ENCODE measurements at places on chromosomes 5 and 9. TPM values are rescaled to one million over a fixed set of nuclear protein-coding genes. Genes with fewer than 3 reads are reported as not detected.
A peak's percentile ranks its signal among the peaks of the same experiment; 100 is the strongest.

GRCh38 chr5:16935231-16936149 is 598 bp downstream of the MYO10 start:
- peaks cover 4% of the 10 kb centered on the region for H3K4me1 ChIP-seq
- peaks cover 15% of the 10 kb centered on the region for H3K27me3 ChIP-seq
- H3K4me3 ChIP-seq: peak overlapping the region; percentile 90
- peak overlapping the region; percentile 48 for H3K27ac ChIP-seq
- peak; percentile 90 for DNase-seq

Gene RFESD
- total RNA-seq: 31.5 TPM

Gene TPPP
- total RNA-seq: 0.70 TPM

DNA sequence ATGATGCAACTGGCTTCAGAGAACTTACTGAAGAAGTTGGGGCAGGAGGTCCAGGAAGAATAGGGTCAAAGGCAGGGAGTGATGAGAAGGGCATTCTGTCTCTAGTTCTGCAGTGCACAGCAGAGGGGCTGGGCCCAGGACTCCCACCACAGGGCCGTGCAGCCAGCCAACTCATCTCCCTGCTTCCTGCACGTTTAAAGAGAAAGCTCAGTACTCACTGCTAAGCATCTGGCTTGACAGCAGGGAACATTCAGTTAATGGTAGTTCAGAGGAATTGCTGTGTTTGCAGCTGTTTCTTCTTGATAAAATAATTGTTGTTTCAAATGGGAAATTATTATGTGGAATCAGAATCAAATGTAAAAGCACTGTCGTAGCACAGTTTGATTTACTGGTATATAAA is 25.6 kb upstream of the SCAMP1 start:
- no peak overlapping the region for H3K4me3 ChIP-seq
- DNase-seq: no peak
- H3K36me3 ChIP-seq: no peaks in the 10 kb centered on the region
- H3K27ac ChIP-seq: no peak overlapping the region

DNA sequence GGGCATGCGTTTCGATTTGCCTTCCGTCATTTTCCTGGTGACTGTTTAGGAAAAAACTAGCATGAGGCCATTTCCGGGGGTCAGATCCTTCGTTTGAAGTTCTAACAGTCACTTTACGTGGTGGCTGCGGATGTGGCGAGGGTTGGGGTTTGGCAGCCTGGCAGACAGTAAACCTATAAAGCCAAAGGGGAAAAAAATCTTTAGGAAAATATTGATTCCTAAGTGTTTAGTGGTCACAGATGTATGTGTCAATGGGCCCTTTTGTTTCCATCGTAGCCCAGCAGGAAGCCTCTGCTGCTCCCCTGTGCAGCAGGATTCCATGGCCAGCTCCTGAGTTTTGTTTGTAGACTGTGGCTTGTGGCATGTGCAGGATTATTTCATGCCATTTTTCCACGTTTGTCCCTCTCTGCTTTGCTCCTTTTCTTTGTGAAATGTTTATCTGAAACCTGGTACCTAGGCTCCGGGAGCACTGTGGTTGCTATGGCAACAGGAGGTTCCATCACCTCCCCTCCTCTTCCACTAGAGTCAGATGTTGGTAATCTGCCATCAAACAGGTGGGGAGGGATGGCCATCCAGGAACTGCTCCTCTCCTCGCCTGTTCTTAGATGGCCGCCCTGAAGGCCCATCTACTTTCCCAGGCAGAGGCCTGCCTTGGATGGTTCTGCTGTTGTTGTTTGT is 202.3 kb downstream of the AOPEP start:
- H3K4me3 ChIP-seq: no peak overlapping the region
- H3K27me3 ChIP-seq: no peaks in the 10 kb centered on the region
- H3K36me3 ChIP-seq: no peaks in the 10 kb centered on the region
- no peaks in the 10 kb centered on the region for H3K4me1 ChIP-seq
- DNase-seq: no peak

GRCh38 chr5:139969318-139969717 is 73.8 kb downstream of the NRG2 start:
- no peak overlapping the region for H3K4me3 ChIP-seq
- H3K36me3 ChIP-seq: no peaks in the 10 kb centered on the region
- H3K27ac ChIP-seq: no peak overlapping the region
- H3K4me1 ChIP-seq: no peaks in the 10 kb centered on the region
- DNase-seq: no peak

- peaks cover 8% of the 10 kb centered on the region for H3K4me1 ChIP-seq
- no peak overlapping the region for H3K4me3 ChIP-seq
- no peaks in the 10 kb centered on the region for H3K36me3 ChIP-seq
- no peak overlapping the region for H3K27ac ChIP-seq
- no peaks in the 10 kb centered on the region for H3K27me3 ChIP-seq
These were observed 12.6 kb upstream of the SLC12A7 start for GRCh38 chr5:1124205-1125029.

DNA sequence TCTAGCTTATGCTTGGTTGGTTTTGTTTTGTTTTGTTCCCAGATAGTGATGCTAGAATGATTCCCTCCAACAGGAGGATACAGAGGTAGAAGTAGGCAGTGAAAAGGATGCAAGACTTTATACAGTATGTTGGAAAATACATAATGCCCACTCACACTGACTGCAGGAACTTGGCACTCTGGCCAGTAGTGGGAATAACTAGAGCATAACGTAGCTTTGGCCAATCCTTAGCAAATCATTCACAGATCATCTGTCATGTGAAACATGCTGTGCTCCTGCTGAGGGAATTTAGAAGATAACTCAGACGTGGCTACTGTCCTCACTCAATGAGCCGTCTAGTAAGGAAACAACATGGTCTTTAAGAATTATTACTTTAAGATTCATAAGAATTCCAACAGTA is 13.5 kb downstream of the CFAP90 start:
- H3K4me1 ChIP-seq: no peaks in the 10 kb centered on the region
- H3K27me3 ChIP-seq: no peaks in the 10 kb centered on the region
- H3K4me3 ChIP-seq: no peak overlapping the region
- DNase-seq: no peak
- no peak overlapping the region for H3K27ac ChIP-seq

Gene CDH9
- total RNA-seq: not detected

Gene CARD9
- total RNA-seq: 1.0 TPM

- H3K27ac ChIP-seq: no peak overlapping the region
- H3K36me3 ChIP-seq: no peaks in the 10 kb centered on the region
- H3K27me3 ChIP-seq: no peaks in the 10 kb centered on the region
- DNase-seq: peak; percentile 36
These were observed 9.8 kb upstream of the EXOC3 start for GRCh38 chr5:432928-433791.

Gene CCIN
- total RNA-seq: 0.35 TPM

Gene ZNF454
- not detected for total RNA-seq

Gene SHROOM1
- total RNA-seq: 9.0 TPM

GRCh38 chr9:132946211-132946610 is 1.8 kb upstream of the TSC1 start:
- H3K36me3 ChIP-seq: no peaks in the 10 kb centered on the region
- H3K4me1 ChIP-seq: no peaks in the 10 kb centered on the region
- no peak overlapping the region for H3K4me3 ChIP-seq
- no peak for DNase-seq

Gene SH2D3C
- 1.4 TPM for total RNA-seq

Gene INSL6
- total RNA-seq: not detected

Gene ANKRD20A1
- total RNA-seq: 3.4 TPM

DNA sequence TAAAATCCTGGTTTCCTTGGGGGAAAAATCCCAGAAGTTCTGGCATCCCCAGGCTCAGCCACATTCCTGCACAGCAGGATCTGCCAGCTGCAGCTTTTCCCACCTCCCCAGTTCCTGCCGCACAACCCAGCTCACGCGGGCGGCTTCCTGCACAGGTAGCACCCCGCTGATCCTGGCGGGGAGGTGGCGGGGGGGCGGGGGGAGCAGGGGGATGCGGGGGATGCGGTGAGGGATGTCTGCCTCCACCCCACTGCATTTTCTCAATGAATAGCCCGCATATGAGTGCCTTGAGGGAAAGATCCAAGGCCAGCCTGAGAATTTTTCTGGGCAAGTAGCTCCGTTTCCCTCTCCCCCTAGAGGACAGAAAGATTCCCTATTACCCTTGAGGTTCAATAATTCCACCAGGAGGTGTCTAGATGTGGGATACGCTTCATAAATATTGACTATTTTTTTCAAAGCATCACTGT is 21.1 kb downstream of the GFPT2 start:
- DNase-seq: peak; percentile 95
- H3K4me3 ChIP-seq: peak overlapping the region; percentile 64

DNA sequence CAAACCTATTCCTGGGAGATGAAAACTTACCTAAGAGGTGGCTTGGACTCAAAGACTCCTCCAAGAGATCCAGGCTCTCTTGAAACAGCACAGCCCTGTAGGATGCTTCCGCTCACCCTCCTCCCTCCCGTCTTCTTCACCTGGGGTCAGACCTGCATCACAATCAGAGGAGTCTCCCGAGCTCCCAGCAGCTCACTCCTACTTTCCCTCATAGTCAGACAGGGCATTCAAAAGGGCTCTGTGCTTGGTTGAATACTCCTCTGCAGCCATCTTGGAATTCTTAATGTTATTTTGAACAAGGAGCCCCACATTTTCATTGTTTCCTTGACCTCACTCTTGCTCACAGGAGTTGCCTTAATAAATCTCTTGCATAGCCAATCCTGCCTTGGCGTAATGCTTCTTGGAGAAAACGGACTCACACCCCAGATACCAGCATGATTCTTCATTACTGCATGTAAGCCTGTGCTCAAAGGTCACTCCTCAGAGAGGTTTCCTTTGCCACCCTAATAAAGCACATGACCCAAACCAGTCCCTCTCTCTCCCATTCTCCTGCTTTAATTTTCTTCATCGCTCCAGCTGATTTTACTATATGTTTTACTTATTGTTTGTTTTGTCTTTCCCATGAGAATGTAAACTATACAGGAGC is 47.1 kb upstream of the IFNK start:
- H3K36me3 ChIP-seq: no peaks in the 10 kb centered on the region
- no peaks in the 10 kb centered on the region for H3K27me3 ChIP-seq
- no peaks in the 10 kb centered on the region for H3K4me1 ChIP-seq

Gene ZNF608
- 100 TPM for total RNA-seq

DNA sequence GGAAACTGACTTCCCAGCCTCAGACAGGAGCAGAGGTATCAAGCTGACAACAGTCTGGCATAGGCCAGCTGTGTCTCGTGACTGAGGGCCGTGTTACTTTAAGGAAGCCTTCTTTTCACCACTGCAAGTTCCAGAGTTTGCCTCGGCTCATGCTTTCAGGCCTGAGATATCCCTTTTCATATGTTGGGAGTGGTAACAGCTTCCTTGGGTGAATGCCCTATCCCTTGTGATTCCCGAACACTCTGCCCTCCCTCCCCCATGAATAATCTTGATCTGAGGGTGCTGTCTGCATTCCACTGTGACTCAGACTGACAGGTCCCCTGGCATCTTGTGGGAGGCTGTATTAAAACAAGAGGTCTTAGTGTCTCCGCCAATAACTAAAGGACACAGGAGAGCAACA is 49.7 kb upstream of the ARL15 start:
- H3K4me1 ChIP-seq: peaks cover 19% of the 10 kb centered on the region
- H3K36me3 ChIP-seq: no peaks in the 10 kb centered on the region
- H3K4me3 ChIP-seq: peak overlapping the region; percentile 20

Gene ROR2
- 122 TPM for total RNA-seq

Gene C5orf52
- not detected for total RNA-seq

Gene SKIC3
- total RNA-seq: 84.9 TPM

GRCh38 chr5:104734046-104734445 is 1171.5 kb upstream of the NUDT12 start:
- H3K36me3 ChIP-seq: no peaks in the 10 kb centered on the region
- no peaks in the 10 kb centered on the region for H3K4me1 ChIP-seq
- H3K27me3 ChIP-seq: no peaks in the 10 kb centered on the region
- H3K27ac ChIP-seq: no peak overlapping the region
- DNase-seq: no peak
- H3K4me3 ChIP-seq: no peak overlapping the region

Gene PCDHGA5
- 0.51 TPM for total RNA-seq

DNA sequence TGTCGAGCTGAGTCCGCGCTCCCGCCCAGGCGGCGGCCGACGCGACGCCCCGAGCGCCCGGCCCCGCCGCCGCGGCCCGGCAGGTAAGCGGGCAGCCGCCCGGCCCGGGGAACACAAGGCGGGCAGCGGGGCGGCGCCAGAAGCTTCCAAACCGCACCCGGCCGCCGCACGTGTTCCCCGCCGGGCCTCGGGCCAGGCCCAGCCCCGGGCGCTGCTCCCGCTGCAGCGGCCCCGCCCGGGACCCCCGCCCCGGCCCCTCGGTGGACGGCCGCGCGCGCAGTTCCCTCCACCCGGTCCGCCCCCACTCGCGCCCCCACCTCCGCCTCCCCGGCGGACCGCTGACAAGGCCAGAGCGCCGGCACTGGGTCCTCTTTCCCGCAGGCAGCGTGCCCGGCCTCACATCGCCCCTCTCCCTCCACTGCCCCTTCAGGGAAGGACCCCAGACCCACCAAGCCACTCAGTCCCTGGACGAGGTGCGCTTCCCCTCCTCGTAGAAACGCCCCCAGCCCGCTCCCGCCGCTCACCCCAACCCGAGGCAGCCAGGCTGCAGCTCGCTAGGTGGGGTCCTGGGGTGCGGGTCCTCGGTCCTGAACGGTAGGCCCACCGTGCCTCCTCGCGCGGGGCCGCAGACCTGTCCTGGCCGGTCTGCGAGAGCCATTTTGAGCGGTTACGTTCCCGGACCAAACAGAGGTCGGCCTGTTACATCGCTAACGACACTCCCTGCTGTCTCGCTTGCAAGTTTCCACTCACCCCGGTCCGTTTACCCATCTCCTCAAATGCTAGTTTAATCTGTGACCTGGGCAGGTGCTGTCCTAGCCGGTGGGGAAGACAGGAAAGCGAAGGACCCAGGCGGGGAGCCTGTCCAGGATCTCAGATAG is 475 bp downstream of the WDR5 start:
- DNase-seq: peak; percentile 78
- peaks cover 19% of the 10 kb centered on the region for H3K36me3 ChIP-seq
- H3K4me1 ChIP-seq: peaks cover 14% of the 10 kb centered on the region
- H3K27ac ChIP-seq: no peak overlapping the region
- H3K27me3 ChIP-seq: no peaks in the 10 kb centered on the region

GRCh38 chr5:23139338-23140171 is 286.4 kb upstream of the CDH12 start:
- no peak overlapping the region for H3K27ac ChIP-seq
- no peaks in the 10 kb centered on the region for H3K36me3 ChIP-seq
- H3K4me1 ChIP-seq: no peaks in the 10 kb centered on the region

- no peak overlapping the region for H3K4me3 ChIP-seq
- no peaks in the 10 kb centered on the region for H3K27me3 ChIP-seq
- H3K4me1 ChIP-seq: peaks cover 3% of the 10 kb centered on the region
These were observed 7.8 kb downstream of the FAM81B start for GRCh38 chr5:95398989-95399388.

Gene PTGES
- 0.19 TPM for total RNA-seq

All from endodermal cell (in vitro differentiated cells).